A549 treated with CORT108297 at 1 μM for 4 hours (cell line): ENCODE measurements at places on chromosomes 1 and 21. TPM values are rescaled to one million over a fixed set of nuclear protein-coding genes. Genes with fewer than 3 reads are reported as not detected.

SYCP1 gene
- not detected in 5 replicates for total RNA-seq

LEFTY2 gene
- 0.04 to 0.26 TPM (median 0.13 TPM) in 3 of 5 replicates, not detected in the others for total RNA-seq

CYP4X1 gene
- 0.04 to 0.07 TPM (median 0.06 TPM) in 3 of 5 replicates, not detected in the others for total RNA-seq

ITLN2 gene
- 0.13 to 0.34 TPM (median 0.24 TPM) in 4 of 5 replicates, not detected in the other for total RNA-seq

SRGAP2C gene
- total RNA-seq = 5.7 to 10.9 TPM (median 6.9 TPM) in 5 replicates

MTARC1 gene
- total RNA-seq = 8.8 to 11.1 TPM (median 10.0 TPM) in 5 replicates

KCNK1 gene
- 15.1 to 18.9 TPM (median 17.1 TPM) in 5 replicates for total RNA-seq

ILDR2 gene
- total RNA-seq = 0.02 to 0.12 TPM (median 0.05 TPM) in 4 of 5 replicates, not detected in the other

LCE3D gene
- total RNA-seq = 0.44 to 1.3 TPM (median 0.64 TPM) in 5 replicates

RGS8 gene
- not detected in 5 replicates for total RNA-seq

FAM110D gene
- total RNA-seq = 0.03 to 0.07 TPM (median 0.07 TPM) in 3 of 5 replicates, not detected in the others

ANKRD35 gene
- total RNA-seq = not detected in 5 replicates

IVL gene
- total RNA-seq = 0.03 to 0.06 TPM in 2 of 5 replicates, not detected in the others
